ENCODE measurements at places on chromosomes 16 and 17.
A peak's percentile ranks its signal among the peaks of the same experiment; 100 is the strongest.

- DNase-seq: no peak
Measured at GRCh38 chr17:4708436-4708835, 2.0 kb upstream of the ARRB2 start.

DNA sequence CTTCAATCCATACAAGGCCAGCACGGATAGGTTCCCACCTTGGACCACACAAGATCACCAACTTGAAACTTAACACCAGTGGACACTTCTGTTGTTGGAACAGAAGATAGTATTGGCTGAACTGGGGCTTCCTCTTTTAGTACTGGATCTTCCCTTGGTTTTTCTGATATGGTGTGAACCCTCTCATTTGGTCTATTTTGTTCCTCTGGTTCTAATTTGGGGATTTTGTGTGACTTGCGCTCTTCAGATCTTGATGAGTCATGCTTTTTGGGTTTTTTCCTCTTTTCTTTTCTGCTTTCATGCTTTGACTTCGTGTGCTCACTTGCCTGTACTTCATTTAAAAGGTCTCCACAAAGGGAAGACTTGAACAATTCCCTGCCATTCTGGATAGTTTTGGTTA lies 39.0 kb downstream of the SOST start:
- no peak for DNase-seq

GRCh38 chr17:33040461-33040860 lies 48.8 kb downstream of the SPACA3 start:
- DNase-seq: no peak

DNA sequence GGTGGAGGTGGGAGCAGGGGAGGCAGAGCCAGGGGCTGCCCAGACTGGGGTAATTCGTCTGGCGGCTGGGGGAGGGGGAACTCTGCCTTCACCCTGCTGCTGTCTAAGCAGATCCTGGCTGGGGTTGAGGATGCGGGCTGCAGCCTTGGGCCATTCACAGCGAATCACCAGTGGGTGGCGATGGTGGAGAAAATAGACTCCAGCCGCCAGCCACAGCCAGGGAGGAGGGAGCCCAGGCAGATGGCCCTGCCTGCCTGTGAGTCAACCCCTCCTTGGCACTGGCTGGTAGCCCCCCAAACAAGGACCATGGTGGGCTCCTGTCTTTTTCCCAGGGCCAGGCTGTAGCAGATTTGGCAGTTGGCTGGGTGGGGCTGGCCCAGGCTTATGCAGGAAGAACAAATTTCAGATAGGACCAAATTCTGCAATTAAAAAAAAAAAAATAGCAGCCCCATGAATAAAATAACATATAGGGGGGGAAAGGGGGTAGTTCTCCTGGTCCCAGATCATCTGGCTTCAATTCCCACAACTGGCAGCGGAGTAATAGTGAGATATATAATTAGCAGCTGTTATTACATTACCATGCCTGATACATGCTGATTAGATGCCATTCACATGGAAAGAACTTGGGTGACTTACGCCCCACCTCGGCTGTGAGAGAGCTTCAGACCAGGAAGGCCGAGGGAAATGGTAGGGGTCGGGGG lies 41.5 kb upstream of the CDH5 start:
- peak; percentile 46 for DNase-seq

DNA sequence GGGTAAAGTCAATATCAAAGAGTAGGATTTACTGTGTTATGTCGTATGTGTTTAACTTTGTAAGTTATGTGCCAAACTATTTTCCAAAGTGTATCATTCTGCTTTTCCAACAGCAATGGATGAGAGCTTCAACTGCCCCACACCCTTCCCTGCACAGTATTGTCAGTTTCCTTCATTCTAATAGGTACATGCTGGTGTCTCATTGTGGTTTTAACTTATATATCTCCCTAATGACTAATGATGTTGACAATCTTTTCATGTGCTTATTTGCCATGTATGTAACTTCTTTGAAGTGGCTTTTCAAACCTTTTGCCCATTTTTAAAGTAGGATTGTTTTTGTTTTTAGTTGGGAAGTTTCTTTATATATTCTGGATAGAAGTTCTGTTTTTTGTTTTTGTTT lies 3.8 kb downstream of the DDX19B start:
- no peak for DNase-seq

DNA sequence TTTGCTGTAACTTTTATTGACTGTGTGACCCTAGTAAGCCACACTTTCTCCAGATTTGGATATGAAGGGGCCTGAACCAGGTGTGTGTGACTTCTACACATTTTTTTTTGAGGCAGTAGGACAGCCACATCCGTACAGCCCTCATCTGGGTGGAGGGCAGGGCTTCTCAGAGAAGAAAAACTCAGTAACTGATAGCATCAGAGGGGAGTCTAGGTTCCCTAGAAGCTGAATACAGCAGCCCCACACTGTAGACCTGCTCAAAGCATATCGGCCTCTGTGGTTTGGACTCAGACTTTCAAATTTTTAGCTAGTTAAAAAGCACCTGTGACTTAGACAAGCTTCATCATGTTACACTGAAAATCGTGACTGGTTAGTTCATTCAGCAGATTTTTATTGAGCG lies 10.8 kb downstream of the PRSS54 start:
- DNase-seq: no peak

DNA sequence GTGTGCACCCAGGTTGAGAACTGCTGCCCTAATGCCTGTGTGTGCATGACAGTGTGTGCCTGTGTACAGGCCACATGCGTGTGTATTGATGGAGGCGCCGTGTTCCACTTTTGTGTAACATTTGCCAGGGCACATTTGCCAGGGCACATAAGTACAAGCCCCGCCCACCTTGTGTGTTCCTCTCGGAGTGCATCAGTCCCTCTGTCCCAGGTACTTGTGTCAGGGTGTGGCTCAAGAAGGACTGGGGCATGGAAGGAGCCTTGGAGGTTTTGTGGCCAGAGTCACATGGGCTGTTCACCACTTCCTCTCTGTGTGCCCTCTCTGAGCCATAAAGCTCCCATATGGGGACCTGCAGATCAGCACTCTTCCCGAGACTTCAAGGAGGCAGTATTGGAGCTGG lies 73.9 kb downstream of the MRM1 start:
- DNase-seq: no peak

- no peak for DNase-seq
Measured at GRCh38 chr16:73418051-73418450, 370.1 kb upstream of the ZFHX3 start.

Data from NCI-H2081 (cell line).